Fibroblast of mammary gland (primary cell): ENCODE measurements at places on chromosomes 12 and 14.

GRCh38 chr12:51852404-51853137 lies 4.1 kb upstream of the FIGNL2 start:
- peak; percentile 46 for DNase-seq

- DNase-seq, result peak; percentile 41
These were observed 654.8 kb upstream of the TBX3 start for GRCh38 chr12:115338566-115339294.

DNA sequence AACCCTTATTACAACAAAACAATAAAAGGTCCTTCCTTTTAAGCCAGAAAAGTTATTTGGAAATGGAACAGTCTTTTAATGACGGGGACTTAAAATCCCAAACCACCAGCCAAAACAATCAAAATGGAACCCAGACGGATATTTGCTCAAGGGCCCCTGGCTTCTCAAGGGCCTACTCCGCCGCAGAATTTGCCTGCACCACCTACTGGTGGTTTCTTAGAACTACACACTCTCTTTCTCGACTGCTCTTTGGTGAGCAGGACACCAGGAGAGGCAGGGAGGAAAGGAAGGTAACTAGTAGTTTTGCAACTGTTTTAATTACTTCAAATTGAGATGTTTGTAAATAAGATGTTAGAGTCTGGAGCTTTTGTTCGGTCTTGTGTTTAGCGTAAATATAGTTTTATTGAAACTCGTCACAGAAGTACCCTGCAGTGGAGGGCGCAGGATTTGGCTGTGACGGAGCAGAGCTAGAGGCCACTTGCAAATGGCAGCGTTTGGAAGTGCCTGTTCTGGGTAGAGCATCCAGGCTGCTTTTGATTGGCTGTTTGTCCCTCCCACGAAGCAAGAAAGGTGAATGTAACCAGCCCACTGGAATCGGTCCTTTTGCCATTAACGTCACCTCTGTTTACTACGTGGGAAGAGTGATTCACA lies 238.5 kb downstream of the CACNA1C start:
- peak; percentile 57 for DNase-seq

DNA sequence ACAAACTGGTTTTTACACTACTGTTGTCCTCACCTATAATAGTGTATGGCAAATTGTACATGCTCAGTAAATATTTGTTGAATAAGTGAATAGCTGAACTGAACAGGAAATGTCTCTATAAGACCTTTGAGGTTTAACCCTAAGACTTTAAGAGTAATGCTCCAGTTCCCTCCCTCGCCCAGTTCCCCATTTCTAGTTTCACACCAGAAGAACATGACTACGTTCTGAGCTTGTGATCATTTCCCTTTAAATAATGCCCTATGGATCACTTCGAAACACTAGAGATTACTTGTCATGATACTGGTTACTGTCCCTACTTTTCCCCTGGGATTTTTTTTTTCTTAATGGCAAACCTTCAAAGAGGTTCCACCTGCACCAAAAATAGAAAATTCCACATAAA lies 69.3 kb downstream of the PRKD1 start:
- no peak for DNase-seq

GRCh38 chr14:71628433-71628832 lies 303.8 kb upstream of the RGS6 start:
- DNase-seq, result no peak

- DNase-seq, result no peak
These were observed 91.1 kb downstream of the PLXNC1 start for GRCh38 chr12:94239332-94239993.
